NCI-H1930 (cell line): ENCODE measurements at places on chromosomes 12 and 14.

GRCh38 chr12:117063162-117063911 is 35.9 kb downstream of the TESC start:
- no peak for DNase-seq

GRCh38 chr12:72236071-72236705 is 36.0 kb upstream of the TRHDE start:
- DNase-seq: no peak

DNA sequence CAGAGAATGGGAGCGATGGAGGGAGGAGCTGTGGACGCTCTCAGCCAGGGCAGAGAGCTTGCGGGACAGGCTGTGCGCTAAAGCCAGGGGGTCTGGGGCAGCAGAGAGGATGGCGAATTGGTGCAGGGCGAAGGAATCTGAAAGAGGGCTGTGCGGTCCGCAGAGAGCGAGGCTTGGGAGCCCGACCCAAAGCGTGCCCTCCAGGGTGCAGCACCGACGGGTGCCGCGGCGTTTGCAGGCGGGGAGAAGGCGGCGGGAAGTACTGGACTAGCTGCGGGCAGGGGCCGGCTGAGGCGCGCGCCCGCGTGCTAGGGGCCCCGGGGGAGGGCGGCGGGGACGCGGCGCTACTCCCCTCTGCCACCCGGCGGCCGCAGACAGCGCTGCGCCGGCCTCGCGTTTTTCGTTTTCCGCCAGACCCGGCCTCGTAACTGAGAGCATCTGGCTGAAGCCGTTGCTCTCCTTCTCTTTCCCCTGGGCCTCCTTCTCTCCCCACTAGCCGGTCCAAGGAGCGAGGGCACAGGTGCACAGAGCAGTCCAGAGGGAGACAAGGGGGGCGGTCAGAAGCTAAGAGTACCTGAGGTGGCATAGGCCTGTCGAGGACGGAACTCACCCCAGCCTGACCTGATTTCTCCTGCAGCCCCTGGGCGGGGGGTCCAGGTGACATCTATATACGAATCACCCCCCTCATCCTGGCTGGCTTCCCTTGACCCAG is 24.9 kb downstream of the SLC6A12 start:
- peak; percentile 58 for DNase-seq

- DNase-seq: no peak
Measured at GRCh38 chr14:21501568-21501967, 9.6 kb downstream of the METTL3 start.

DNA sequence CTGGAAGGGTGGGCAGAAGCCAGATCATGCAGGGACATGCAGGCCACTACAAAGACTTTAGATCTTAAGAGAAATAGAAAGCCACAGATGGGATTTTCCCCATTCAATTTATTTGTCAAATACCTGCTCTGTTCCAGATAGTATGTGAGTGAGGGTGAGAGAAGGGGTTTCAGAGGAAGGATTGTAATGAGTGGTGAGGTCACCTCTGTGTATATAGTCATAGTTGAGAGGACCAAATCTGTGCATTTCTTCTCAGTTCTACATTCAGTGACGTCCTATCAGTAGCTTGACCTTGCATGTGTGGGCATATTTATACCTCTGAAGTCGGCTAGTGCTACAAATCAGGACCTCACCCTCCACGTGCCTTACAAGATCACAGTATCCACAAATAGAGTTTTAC is 31.2 kb upstream of the RBM19 start:
- DNase-seq: no peak

GRCh38 chr14:22622255-22622654 is 21.9 kb downstream of the OR6J1 start:
- DNase-seq: no peak

DNA sequence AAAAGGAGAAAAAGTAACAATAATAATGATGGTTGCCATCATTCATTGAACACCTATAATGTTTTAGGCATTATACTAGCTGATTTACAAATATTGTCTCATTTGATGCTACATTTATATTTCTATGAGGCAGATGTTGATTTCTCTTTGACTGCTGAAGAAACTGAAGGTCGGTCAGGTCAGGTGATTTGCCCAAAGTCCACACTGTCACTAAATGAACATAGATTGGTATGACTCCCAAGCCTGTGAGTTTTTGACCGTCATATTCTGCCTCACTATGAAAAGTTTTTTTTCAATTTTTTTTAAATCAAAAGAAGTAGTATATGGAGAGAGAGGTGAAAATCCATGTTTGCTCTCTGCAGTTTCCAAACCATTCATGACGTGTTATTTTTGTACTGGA is 10.8 kb downstream of the ALG10B start:
- no peak for DNase-seq

- no peak for DNase-seq
Measured at GRCh38 chr14:24277606-24278321, 6.4 kb upstream of the RABGGTA start.

GRCh38 chr12:131808744-131809371 is 19.3 kb upstream of the MMP17 start:
- no peak for DNase-seq

GRCh38 chr12:46360908-46361666 is 11.5 kb downstream of the SLC38A2 start:
- DNase-seq: no peak

GRCh38 chr12:119415714-119416113 is 81.2 kb downstream of the CCDC60 start:
- no peak for DNase-seq

DNA sequence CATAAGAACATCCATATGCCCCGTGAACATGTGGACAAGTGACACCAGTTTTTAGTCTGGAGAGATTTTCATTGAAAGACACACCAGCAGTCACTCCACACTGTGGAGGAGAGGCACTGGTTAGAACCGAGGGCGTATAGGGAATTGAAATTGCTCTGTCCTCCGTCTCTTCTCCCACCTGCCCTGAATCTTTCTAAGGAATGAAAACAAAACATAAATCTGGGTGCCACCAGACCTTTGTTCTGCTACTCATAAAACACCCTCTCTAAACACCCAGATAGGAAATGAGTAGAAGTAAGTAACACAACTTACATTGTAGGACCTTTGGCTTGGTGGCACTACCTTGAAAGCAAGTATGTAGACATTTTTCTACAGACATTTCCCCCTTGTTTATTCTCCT is 37.1 kb upstream of the STON2 start:
- no peak for DNase-seq

GRCh38 chr12:51401900-51402299 is 10.7 kb upstream of the GALNT6 start:
- no peak for DNase-seq

DNA sequence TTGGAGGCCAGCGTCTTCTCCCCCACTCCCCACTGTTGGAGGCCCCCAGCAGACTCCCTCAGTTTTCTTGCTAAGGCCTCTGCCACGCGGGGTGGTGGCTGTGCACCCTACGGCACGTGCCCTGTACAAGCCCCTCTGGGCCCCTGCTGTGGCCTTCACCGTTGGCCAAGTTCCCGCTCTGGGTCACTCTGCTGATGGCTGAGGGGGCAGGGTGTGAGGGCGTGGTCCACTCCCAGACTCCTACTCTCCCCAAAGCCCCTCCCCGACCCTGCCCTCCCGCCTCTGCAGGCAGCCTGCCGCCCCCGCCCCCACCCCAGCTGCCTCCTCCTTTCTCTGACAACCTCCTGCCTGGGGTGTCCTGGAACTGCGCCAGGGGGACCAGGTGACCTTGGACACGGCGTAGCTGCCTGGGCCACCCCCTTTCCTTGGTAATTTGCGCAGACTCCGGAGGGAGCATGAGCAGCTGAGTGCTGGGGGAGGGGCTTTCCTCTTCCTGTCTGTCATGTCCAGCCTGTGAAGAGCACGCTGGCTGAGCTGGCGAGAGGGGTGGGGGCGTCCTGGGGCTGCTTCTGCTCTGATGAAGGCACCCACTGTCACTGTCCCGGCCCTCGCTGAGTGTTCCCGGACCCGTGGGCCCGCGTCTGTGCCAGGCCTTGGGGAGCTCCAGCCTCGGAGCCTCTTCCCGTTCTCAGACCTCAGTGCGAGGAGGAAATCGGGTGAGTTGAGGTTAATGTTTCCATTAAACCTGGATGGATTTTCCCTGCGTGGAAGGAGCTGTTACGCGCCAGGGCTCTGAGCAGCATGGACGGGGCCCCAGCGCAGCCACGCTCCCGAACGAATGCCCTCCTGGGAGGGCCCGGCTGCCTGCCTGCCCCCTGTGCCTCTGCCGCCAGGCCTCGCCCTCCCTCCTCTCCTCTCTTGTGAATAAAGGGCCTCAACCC is 85.0 kb downstream of the KIF26A start:
- no peak for DNase-seq

DNA sequence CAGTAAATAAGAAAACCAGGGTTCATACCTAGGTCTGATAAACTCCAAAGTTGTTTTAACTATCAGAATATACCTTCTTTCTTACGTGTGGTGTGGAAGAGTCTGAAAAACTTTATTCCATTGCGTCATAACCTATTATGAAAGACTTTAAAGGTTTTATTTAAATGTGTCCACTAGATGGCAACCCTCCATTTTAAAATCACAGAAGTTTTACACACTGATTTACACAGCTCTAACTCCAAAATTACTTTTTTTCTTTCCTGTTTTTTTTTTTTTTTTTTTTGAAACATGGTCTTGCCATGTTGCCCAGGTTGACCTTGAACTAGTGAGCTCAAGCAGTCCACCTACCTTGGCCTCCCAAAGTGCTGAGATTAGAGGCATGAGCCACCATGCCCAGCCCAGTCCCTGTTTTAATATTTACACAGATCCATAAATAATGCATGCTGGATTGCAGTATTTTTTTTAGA is 17.3 kb upstream of the TMPRSS12 start:
- DNase-seq: peak; percentile 4

- DNase-seq: no peak
Measured at GRCh38 chr12:90801776-90802175, 153.2 kb downstream of the CCER1 start.

GRCh38 chr14:58987591-58987990 is 200.9 kb upstream of the DAAM1 start:
- DNase-seq: no peak

DNA sequence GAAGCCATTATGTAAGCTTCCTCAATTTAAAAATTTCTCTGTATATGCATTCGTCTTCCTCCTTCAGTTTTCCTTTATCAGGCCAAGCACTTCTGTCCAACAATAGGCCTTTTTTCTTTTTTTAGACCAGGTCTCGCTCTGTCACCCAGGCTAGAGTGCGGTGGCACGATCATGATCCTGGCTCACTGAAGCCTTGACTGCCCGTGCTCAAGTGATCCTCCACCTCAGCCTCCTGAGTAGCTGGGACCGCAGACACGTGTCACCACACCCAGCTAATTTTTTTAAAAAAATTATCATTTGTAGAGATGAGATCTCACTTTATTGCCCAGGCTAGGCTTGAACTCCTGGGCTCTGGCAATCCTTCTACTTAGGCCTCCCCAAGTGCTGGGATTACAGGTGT is 25.8 kb downstream of the TAOK3 start:
- DNase-seq: no peak

DNA sequence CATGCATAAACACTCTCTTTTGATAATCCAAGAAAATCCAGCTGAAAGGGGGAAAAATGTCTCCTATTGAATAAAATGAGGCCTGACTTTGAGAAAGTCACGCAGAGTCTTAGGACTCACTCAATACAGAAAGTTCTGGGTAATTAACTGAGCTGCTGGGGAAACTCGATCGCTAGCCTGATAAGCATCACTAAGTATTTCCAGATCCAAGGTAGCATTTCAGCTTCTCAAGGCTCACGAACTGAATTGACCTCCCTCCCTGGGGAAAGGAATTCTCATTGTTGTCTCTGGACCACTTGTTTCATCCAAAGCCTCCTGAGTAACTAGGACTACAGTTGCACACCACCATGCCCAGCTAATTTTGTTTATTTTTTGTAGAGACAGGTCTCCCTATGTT is 13.8 kb upstream of the ANAPC5 start:
- no peak for DNase-seq

DNA sequence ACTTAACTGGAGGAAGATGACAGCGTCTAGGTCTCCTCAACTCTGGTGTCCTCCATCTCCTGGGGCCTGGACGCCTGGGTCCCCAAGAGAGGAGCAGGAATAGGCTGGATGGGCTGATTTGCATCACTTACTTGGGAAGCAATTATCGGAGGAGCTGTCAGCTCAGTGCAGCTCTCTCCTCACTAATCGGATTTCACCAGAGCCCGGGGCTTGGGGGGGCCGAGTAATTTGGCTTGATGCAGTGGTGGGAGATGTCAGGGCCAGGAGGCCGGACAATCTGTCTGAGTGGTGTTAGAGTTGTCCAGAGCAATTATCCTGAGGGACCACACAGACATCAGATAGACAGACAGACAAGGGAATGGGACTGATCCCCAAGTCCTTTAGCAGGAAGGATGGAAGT is 4.6 kb upstream of the SMUG1 start:
- no peak for DNase-seq

DNA sequence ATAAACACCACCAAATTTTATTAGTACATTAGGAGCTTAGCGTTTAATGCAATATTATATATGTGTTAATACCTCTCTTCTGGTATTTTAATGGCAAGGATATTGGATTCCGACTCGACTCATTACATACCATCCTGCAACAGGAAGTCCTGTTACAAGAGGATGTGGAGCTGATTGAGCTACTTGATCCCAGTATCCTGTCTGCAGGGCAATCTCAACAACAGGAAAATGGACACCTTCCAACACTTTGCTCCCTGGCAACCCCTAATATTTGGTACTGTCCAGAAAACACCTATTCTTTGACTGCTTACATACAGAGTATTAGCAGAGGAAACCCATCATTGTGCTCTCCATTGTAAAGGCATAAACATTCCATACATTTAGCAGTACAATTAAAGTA is 45.2 kb downstream of the VEZT start:
- no peak for DNase-seq

DNA sequence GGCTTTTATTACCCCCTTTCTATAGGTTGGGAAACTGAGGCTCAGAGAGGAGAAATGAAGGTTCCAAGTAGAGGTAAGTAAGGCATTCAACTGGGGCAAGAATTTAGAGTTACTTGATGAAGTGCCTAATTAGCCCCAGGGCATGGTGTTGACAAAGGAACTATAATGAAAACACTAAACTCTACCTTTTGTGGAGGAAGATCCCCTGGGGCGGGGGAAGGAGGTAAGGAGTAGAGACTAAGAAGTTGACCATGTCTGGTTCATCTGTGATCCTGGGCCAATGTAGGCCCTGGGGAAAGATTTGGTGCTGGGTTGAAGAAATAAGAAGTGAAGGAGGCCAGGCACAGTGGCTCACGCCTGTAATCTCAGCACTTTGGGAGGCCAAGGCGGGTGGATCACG is 16.2 kb upstream of the COX6A1 start:
- DNase-seq: no peak

DNA sequence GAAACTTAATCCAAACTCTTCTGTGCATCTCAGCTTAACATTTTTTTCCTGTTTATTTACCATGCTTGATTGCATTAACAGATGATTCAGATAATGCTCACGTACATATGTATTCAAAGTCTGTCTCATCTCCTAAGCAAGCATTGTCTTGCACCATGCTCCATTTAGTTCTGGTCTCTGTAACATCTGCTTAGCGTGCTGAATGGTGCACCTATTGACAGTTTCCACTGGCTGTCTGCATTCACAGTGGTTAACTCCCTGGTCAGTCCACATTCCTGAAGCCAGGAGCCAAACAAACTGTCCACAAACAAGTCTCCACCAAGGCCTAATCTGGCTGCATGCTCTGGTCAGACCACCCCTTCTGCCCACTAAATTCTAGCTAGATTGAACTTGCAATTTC is 83.9 kb downstream of the KNTC1 start:
- DNase-seq: no peak

- DNase-seq: no peak
Measured at GRCh38 chr12:70920251-70920851, at the start of gene PTPRR. PTPRR (minus strand) TSS chr12:70920738; CDS start chr12:70920390, 348 bp downstream.

GRCh38 chr14:39264558-39264957 is 30.8 kb downstream of the MIA2 start:
- DNase-seq: no peak

GRCh38 chr12:75632442-75632841 is 121.0 kb upstream of the KRR1 start:
- DNase-seq: peak; percentile 12

- DNase-seq: no peak
Measured at GRCh38 chr14:96895658-96896271, 98.6 kb downstream of the VRK1 start.
